Glutamatergic neuron (in vitro differentiated cells): ENCODE measurements at places on chromosomes 4 and X.

DNA sequence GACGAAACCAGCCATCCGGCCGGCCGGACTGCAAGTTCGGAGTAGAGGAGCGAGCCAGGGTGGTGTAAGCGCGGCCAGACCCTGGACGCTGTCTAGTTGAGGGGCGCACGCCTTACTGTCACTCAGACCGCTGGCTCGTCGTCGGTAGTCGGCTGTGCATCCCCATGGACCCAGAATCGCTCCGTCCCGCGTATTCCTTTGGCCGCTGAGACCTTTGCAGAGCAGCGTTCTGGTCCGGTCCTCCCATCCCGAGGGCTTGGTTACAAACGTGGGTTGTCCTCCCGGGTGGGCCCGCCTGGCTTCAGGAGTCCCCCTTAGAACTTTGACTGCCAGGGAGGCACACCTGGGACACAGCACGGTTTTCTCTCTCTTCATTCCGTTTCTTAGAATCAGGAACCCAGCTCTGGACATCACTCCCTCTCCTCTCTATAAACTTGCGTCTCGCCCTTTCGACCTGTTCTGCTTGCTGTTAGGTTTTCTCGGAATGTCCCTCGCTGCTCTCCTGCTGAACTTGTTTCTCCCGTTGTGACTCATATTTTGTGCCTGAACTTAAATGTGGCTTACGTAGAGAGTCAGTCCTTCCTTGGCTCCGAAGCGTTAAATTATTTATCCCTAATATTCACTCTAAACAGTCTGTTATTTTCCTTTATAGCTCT, 672 bp downstream of the PGM2 start:
- no peak for DNase-seq

GRCh38 chrX:65667503-65668376, at the start of gene MSN:
Gene MSN, plus strand, starts transcription at chrX:65667654. Its CDS starts 188 bp downstream, at chrX:65667842.
- peak; percentile 51 for DNase-seq

- DNase-seq = no peak
Measured at GRCh38 chrX:65601530-65602220, 65.8 kb upstream of the MSN start.

DNA sequence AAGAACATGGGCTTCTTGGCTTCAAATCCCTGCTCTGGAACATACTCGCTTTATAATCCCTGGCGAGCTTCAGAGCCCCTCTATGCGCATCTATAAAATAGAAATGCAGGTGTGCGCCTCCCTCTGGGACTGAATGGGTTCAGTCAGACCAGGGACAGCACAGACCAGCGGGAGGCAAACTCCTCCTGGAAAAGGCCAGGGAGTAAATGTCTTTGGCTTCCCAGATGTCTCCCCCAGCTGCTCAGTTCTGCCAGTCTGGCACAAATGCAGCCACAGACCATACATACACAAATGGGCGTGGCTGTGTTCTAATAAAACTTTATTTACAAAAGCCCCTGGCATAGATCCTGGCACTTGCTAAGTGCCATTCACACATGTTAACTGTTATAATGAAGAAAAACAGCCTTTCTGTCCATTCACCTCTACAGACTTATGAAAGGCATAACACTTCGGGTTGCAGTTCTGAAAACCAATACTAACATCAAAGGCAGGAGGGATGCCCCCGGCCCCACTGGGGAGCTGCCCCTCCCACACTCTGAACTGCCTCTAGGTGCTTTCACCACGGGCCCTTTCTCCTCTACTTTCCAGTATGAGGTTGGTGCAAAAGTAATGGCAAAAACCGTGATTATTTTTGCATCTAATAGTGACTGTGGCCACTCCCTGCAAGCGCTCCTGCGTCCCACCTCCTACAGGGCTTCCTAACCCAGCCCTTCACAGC, 4.6 kb downstream of the JAKMIP1 start:
- no peak for DNase-seq

DNA sequence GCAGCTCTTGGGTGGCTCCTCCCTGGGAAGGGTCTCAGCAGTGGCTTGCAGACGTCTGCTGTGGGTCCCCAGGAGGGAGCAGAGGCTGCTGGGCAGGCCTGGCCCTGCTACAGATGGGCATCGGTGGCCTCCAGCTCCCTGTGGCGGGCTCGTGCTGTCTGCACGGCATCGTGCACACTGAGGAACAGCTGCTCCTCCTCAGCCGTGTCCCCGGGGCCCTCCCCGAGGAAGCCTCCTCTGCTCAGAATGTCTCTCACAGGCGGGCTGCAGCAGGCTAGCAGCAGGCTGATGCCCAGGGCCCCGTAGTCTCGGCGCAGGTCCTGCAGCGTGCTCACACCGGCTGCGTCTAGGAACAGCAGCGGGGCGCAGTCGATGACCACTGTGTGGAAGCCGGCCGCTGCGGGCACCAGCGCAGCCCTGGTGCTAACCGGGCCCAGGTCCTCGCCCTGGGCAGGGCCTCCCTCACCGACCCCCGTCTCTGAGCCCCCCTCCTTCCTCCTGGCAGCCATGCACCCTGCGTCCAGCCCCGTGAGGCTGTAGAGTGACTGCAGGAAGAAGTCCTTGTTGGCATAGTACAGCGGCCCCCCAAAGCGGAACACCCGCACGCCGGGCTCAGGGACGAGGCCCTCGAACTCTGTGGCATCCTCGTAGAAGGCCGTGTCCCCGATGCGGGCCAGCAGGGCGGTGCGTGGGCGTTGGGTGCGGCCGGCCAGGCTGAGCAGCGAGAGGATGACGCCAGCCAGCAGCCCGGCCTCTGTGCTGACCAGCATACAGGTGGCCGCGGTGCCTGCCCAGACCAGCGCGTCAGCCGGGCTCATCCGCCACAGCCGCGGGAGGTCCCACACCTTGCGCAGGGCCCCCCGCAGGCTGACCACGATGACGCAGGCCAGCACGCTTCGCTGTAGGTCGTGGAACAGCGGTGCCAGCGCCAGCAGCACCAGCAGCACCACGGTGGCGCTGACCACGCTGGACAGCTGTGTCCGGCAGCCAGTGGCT, 2.2 kb downstream of the IDUA start:
- DNase-seq = peak; percentile 83

DNA sequence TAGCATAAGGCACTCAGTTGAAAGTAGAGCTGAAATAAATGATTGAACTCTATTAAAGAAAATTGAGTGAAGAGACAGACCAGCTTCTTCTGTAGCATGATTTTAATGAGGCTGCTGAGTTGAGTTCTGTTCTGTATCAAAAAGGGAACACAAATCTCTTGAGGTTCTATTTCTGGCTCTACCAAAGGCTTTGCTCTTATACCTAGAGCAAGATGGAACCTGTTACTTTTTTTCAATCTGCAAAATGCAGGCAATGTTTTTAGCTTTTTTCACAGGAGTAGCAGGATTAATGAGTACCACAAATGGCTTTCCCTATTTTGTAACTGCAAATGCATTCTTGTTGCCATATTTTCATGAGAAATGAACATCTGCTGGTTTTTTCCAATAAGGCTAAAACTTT, 4.2 kb upstream of the ERVMER34-1 start:
- no peak for DNase-seq

- DNase-seq = no peak
Measured at GRCh38 chr4:136319789-136320464, 1212.4 kb downstream of the PCDH18 start.

GRCh38 chr4:25927361-25928195, 13.6 kb downstream of the SMIM20 start:
- DNase-seq = no peak

- no peak for DNase-seq
Measured at GRCh38 chr4:4627111-4627510, 85.3 kb upstream of the STX18 start.

DNA sequence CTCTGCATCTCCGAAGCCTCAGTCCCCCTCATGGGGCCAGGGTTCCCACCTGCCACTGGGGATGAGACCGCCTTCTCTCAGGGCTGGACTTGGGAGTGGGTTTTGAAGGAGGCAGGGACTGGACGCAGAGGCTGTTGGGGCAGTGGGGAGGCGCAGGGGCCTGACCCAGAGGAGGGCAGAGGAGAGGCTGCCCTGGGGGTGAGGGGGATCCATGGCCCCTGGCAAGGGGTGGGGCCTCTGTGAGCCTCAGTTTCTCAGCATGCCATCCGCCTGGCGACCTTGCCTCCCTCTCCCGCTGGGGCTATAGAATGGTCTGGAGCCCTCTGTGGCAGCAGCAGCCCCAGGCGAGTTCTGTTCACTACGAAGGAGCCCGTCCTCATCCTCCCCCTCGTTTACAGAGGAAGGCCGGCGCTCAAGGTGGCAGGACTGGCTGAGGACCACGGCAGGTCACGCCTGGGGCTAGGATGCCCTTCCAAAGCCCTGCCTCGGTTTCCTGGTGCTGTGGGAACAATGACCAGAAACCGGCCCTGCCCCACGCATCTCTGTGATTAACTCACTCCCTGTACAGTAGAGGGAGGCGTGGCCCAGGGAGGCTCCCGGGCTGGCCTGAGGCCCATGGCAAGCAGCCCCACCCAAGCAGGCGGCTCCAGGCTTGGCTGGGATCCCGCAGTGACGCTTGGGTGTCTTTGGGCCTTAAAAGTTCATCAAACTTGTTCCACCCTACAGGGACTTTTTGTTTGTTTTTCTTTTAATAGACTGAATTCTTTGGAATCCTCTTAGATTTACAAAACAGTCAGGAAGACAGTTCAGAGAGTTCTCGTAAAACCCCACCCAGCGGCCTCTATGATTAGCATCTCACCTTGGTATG, 16.0 kb upstream of the SH3TC1 start:
- DNase-seq = no peak

GRCh38 chrX:118740276-118740889, 13.0 kb downstream of the IL13RA1 start:
- no peak for DNase-seq

DNA sequence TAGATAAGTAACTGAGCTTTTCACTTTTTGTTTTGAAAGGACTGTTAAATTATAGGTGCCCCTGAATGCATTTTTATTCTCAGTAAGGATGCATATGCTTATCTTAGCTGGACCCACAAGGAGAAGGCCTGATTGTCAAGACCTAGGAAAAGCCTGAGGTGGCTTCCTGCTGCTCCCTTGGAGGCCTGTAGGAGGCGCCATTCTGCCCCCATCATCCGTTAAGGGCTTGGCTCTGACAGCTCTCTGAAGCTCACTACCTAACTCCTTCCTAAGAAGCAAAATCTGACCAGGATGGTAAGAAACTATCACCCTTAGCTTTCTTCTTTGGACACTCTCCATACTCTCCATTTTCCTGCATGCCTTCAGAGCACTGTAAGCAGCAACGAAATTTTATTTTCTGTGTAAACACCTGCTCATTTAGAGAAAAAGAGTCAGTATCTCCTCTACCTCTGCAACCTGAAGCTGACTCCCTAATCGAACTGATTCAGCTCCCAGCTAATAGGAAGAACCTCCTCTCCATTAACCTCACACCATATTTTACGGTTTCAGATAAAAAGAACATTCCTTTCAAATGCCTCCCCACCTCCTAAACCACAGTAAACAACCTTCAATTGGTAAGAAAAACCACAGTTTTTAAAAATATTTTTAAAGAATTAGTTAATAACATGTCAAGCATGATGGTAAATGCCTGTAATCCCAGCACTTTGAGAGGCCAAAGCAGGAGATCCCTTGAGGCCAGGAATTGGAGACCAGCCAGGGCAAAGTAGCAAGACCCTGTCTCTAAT, 73.4 kb upstream of the EDNRA start:
- DNase-seq = no peak

GRCh38 chr4:36757580-36758311, 476.3 kb downstream of the DTHD1 start:
- no peak for DNase-seq

DNA sequence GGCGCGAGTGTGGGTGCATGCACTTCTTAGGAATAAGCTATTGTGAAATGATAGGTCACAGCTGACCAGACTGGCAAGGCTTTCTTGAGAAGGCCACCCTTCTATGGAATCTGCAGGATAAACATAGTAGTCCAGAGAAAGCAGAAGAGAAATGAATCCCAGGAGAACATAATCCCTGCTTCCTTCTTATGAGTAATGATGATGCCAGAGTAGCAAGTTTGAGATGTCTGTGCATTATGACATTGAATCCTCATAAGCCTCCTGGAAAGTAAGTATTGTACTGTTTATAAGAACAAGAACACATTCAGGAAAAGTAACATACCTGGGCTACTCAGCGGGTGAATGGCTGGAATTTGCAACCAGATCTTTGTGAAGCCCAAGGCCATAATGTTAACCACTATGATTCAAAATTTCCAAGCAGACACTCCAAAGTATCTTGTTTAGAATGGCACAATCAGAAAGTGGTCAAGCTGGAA, 272.1 kb upstream of the HS3ST1 start:
- no peak for DNase-seq

- DNase-seq = no peak
Measured at GRCh38 chrX:3963980-3964379, 250.5 kb upstream of the PRKX start.

- DNase-seq = no peak
Measured at GRCh38 chrX:32673193-32673592, 538.2 kb downstream of the DMD start.

DNA sequence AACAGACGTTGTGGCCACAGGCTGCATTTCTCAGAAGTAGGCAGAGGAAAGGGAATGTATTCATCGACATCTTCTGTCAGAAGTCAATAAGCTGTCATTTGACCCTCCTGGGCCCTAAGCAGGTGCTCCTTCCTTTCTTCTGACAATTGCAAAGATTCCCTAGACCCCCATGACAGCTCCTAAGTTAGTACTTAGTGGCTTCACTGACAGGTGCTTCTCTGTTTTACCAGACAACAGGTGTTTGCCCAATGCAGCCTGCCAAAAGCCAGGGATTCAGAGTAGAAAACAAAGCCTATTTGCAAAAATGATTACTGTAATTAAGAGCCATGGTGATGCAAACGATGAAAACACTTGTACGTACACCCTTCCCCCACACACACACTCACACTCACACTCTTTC, 7.5 kb upstream of the FGF5 start:
- no peak for DNase-seq

DNA sequence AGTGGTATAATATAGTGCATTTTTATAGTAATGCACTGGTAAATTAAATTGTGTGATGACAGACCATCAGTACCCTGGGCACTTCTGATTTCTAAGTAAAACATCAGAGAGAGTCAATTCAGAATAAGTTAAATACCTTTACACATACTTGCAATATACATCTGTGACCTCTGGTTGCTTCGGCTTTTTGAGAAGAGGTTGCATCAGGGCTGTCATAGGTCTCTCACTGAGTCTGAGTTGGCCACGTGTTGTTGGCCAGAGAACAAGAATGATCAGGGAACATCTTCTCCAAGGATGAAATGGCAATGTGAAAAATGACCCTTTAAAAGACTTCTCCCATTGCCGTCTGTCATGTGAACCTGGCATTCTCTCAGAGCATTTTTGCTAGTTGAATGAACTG, 36.9 kb upstream of the PUDP start:
- DNase-seq = no peak

- no peak for DNase-seq
Measured at GRCh38 chr4:8459867-8460445, 19.4 kb downstream of the TRMT44 start.
